Immature natural killer cell (primary cell): ENCODE measurements at places on chromosomes 1 and 21.

- no peak for DNase-seq
These were observed 73.0 kb upstream of the TMPRSS2 start for GRCh38 chr21:41580758-41581554.

GRCh38 chr21:27580276-27580675, 613.4 kb upstream of the ADAMTS5 start:
- DNase-seq: no peak

GRCh38 chr1:186819126-186819525, 9.6 kb upstream of the PLA2G4A start:
- DNase-seq: no peak

GRCh38 chr1:201538612-201539551, at the start of gene NAV1:
NAV1 (plus strand) TSS chr1:201539127; CDS start chr1:201622885, 83,758 bp downstream.
- DNase-seq: no peak

DNA sequence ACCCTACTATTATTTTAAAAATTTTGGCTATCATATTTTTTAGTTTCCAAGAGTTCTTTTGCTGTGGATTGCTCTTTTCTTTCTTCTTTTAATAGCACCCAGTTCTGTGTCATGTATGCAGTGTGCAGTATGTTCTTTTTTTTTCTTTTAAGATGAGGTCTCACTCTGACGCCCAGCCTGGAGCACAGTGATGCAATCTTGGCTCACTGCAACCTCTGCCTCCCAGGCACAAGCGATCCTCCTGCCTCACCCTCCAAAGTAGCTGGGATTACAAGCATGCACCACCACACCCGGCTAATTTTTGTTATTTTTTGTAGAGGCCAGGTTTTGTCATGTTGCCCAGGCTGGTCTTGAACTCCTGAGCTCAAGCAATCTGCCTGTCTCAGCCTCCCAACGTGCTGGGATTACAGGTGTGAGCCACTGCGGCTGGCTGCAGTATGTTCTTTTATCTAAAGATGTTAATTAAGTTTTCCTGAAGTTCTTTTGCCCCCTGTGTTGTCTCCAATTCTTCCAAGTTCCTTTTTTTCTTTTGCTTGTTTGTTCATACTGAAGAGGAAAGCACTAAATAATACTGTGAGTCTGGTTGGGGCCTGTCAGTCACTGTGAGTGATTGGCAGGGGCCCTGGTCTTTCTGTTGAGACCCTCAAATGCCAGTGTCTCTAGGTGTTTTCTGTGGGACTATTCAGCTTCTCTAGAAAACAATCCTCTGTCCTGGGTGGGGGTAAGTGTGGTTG, 17.5 kb upstream of the TTC22 start:
- DNase-seq: no peak

DNA sequence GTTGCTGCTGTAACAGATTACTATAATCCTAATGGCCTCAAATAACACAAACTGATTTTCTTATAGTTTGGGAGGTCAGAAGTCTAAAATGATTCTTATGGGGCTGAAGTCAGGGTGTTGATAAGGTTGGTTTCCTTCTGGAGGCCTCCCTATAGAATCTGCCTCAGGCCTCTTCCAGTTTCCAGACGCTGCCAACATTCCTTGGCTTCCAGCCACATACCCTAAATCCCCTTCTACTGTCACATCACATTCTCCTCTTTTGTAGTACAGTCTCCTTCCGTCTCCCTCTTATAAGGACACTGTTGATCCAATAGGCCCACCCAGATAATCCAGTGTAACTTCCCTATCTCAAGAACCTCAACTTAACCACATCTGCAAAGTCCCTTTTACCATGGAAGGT, 145.3 kb upstream of the NCAM2 start:
- no peak for DNase-seq

- no peak for DNase-seq
These were observed 25.4 kb downstream of the ADAMTS1 start for GRCh38 chr21:26819740-26820324.

DNA sequence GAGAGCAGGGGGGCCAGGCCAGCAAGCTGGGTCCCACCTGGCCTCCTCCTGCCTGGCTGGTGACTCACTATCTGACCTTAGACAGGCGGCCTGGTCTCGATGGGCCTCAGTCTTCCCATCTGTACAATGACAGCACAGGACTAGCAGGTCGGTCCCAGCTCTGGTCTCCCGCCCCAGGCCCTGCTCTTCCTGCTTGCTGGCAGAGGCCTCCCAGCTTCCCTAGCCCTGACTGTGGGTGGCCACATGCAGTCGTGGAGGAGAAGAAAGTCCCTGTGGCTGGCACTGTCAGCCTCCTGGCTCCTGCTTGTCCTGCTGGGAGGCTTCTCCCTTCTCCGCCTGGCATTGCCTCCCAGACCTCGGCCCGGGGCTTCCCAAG, 817 bp downstream of the EXTL1 start:
- no peak for DNase-seq

GRCh38 chr1:221732052-221732451, 9.8 kb downstream of the DUSP10 start:
- DNase-seq: no peak

GRCh38 chr1:97895278-97895677, 25.6 kb downstream of the DPYD start:
- DNase-seq: no peak

DNA sequence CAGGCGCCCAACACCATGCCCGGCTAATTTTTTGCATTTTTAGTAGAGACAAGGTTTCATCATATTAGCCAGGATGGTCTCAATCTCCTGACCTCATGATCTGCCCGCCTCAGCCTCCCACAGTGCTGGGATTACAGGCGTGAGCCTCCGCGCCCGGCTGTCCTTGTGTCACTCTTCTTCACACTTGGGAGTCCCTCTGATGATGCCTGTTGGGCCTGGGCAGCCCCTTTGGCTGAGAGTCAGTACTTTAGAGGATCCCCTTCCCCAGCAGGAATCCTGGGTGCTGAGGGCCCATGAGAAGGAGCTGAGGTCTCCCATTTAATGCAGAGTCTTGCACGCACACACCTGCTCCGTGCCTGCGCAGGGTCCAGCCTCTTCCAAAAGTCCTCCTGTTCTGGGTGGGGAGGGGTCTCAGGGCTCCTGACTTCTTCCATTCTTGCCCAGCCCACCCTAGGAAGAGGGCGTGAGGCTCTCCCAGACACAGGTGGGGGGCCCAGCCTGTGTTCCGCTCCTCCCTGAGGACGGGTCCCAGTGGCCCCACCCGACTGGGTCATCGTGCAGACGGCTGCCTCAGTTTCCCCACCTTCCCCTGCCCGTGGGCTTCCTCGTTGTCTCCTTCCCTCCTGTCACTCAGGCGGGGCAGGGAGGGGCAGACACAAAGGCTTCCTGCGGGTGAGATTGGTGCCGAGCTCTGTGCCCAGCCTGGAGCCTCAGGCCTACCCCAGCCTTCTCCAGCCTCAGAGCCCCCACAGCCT, 3.9 kb downstream of the TTLL10 start:
- DNase-seq: no peak

DNA sequence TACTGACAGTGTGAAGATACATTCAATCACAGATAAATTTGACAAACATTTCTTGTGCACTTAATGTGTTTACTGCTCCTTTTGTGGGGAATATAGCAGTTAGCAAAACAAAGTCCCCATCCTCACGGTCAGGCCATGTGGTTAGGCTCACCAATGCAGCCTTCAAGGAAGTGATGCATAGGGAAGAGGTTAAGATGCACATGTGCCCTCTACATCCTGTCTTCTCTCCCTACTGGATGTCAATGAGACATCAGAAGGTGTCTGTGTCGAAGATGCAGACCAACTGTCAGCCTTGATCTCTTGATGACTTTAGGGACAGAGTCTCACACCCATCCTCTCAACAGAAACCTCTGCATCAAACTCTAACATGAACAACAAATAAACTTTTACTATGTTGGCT, 78.7 kb downstream of the FH start:
- DNase-seq: no peak

GRCh38 chr21:45423201-45423955, 18.4 kb downstream of the COL18A1 start:
- no peak for DNase-seq

GRCh38 chr1:16125483-16125882, 30.4 kb downstream of the EPHA2 start:
- DNase-seq: no peak

GRCh38 chr1:111516005-111516535, 12.6 kb upstream of the ADORA3 start:
- DNase-seq: peak; percentile 47

DNA sequence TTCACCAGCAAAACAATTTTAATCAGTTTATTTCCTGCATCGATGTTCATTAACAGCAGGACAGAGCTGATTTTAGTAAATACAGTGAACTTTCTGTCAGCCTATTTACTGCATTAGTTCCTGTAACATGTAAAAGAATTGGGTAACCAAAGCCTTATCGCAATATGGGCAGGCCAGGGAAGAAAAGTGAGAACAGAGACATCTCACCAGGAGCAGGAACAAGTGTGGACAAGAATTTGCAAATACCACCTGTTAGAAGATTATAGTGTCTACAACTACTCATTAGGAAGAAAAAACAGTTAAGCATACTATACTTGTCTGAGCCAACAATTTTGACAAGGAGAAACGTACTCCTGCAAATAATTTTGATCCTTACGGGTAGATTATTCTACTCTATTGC, 1293.9 kb downstream of the PLA2G4A start:
- no peak for DNase-seq

DNA sequence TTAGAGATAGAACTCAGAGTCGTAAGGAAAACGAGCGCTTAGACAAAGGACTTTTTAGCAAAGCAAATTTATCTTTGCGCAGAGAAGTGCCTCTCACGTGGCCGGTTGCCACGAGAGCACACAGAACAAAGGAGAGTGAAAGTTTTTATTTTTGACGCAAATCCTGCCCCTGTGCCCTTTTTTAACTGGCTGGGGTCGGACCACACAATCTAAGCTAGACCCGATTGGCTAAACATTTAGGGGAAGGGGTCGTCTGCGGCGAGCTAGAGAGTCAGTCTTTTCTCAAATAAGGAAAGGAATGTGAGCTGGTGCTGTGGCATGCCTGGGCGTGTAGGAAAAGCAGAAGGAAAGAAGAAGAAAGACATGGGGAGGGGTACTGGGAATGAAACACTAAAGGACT, 2.4 kb downstream of the KRTAP10-2 start:
- DNase-seq: no peak

- no peak for DNase-seq
These were observed 208.5 kb upstream of the DAB1 start for GRCh38 chr1:57632401-57632800.

- no peak for DNase-seq
These were observed 114.8 kb downstream of the LAMC2 start for GRCh38 chr1:183300828-183301227.

DNA sequence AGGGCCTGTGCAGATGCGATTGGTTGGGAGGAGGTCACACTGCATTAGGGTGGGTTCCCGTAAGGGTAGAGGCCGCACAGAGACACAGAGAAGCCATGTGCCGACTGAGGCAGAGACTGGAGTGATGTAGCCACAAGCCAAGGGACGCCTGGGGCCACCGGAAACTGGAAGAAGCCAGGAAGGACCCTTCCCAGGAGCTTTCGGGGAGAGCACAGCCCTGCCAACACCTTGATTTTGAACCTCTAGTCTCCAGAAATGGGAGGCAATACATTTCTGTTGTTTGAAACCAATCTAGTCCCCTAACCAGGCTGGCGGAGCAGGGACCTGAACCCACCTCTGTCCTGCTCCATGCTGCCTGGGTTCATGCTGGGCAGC, 10.8 kb downstream of the UBASH3A start:
- DNase-seq: no peak

- DNase-seq: peak; percentile 42
These were observed 558 bp downstream of the USP1 start for GRCh38 chr1:62437273-62437940.

DNA sequence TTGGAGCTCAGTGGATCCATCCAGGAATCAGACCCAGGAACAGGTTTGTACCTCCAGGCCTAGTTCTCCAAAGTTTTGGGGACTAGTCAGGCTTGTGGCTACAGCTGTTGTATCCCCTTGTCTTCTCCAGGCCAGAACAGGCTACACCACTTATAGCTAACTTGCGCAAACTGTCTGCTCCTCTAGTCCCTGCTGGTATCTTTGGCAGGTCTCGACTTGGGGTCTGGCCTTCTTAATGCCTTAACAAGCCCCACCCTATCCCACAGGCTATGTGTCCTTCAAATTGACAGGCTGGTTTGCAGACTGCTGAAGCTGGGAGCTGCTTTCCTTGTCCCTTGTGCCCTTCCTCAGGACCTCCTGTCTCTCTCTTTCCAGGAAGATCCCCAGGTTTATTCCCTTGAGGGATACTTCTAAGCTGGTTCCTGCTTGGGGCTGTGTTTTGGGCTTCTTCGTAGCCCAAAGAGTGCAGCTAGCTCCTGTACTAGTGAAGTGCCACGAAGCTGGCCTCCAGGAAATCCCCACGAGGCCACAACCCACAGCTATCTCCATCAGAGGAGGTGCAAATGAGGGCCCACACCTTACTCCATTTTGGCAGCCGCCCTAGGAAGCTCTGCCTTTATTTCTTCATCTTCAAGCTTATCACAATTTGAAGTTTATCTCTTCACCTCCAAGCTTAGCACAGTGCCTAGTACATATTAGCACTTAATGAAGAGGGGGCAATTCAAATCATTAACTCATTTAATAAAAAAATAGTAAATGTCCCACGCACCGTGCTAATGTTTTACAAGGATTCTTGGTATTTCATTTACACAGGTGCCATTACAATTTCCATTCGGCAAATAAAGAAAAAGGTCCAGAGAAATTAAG, 683 bp upstream of the DMAP1 start:
- peak; percentile 45 for DNase-seq

DNA sequence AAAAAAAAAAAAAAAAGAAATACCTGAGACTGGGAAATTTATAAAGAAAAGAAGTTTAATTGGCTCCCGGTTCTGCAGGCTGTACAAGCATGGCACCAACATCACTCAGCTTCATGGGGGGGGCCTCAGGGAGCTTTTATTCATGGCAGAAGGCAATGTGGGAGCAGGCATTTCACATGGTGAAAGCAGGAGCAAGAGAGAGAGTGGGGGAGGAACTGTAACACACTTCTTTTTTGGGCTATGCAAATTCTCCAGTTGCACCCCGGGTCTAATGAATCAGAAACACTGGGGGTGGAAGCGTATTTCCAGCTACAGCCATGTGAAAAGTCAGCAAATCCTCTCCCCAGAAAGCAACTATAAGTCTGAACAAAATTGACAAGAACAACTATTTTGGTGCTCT, 11.8 kb upstream of the SOD1 start:
- DNase-seq: no peak

DNA sequence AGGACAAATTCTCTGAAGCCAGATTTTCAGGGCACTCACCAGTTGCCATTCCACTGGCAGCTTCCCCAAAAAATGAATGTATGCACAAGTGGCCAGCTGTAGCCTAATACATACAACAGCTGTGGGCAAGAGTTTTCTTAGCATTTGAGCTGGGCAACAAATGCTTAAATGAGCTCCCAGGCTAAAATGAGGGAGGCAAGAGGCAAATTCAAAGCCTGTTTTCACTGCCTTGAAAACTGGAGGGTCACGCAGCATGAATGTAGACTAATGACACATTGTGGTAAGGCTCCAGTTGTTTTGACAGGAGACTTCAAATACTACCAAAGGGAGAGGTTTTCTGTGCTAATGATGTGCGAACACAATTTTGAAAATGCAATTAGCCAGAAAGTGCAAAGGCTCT, 88.2 kb downstream of the TIAM1 start:
- no peak for DNase-seq

GRCh38 chr1:44016041-44016889, 15.0 kb downstream of the SLC6A9 start:
- no peak for DNase-seq
